ENCODE measurements at places on chromosomes 1 and 21.

- no peak for DNase-seq
Observed at GRCh38 chr1:182563095-182563494, 26.0 kb downstream of the RNASEL start.

GRCh38 chr1:65317866-65318653 is 8.7 kb downstream of the DNAJC6 start:
- no peak for DNase-seq

DNA sequence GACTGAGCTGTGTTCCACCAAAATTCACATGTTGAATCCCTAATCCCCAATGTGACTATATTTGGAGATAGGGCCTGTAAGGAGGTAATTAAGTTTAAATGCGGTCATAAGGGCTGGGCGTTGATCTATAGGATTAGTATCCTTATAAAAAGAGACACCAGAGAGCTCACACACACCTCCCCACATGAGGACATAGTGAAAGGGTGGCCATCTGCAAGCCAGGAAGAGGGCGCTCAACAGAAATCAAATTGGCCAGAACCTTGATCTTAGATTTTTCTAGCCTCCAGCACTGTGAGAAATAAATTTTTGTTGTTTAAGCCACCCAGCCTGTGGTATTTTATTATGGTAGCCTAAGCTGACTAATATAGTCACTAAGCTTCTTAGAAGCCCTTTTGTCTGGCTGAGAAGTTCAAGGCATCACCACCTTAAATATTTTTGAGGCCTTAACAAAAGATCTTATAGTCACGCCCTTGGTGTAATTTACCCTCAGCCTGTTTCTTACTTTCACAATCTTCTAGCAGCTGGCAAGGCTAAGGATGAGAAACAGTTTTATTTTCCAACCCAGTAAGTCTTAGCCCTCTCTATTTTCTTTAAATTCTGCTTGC is 28.8 kb downstream of the GORAB start:
- no peak for DNase-seq

DNA sequence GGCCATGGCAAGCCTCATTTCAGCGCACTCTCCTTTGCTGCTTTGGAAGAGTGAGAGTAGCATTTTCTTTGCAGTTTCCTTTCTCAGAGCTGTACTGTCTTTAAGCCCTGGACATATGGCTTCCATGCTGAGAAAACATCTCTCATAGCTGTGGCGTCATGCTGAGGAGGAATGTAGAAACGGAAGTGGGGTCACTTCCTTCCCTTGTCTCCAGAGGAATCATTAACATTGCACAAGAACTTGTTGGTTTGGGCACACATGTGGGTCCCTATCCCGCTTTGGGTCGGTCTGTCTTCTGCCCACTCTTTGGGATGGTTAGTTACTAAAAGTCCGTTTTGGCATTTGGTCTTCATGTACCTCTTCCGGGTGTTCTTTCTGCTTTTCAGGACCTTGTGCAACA is 5.6 kb downstream of the MFN2 start:
- DNase-seq, result no peak

GRCh38 chr1:17059391-17060305 is 5.8 kb upstream of the SDHB start:
- DNase-seq, result no peak

DNA sequence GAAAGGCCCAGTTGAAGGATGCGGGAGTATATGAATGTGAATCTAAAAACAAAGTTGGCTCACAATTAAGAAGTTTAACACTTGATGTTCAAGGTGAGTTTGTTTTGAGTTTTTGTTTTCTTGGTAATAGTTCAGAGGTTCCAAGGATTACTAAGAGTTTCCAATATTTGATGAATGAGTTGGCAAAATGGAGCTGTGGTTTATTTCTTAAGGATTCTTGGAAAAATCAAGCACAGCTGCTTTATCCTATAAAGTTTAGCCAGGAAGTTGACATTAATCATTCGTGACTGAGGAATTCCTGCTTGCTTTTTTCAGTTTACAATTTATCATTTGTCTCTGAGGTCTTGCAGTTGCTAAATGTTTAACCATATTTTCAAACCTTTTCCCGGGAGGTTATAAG is 15.1 kb downstream of the VCAM1 start:
- no peak for DNase-seq

DNA sequence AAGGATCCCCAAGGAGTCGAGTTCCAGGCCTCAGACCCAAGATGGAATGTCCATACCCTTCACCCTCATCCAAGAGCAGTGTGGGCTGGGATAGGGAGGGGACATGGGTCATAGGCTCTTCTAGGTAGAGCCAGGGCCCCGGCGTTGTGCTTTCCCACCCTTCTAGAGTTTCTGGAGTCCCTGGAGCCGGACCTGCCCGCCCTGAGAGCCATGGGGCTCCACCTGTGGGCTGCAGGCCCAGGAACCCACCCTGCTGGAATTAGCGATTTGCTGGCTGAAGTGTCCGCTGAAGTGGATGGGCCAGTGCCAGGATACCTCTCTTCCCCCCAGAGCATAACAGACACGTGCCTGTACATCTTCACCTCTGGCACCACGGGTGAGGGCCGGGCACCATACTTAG is 1.1 kb downstream of the SLC27A3 start:
- DNase-seq, result no peak

Data from stimulated activated CD8-positive, alpha-beta memory T cell treated with anti-CD3 and anti-CD28 coated beads, Interleukin-7, amount 100 ng/mL, for 1 hour (primary cell).